Eye (tissue), 1 donor: ENCODE measurements at places on chromosomes 16 and 17.

DNA sequence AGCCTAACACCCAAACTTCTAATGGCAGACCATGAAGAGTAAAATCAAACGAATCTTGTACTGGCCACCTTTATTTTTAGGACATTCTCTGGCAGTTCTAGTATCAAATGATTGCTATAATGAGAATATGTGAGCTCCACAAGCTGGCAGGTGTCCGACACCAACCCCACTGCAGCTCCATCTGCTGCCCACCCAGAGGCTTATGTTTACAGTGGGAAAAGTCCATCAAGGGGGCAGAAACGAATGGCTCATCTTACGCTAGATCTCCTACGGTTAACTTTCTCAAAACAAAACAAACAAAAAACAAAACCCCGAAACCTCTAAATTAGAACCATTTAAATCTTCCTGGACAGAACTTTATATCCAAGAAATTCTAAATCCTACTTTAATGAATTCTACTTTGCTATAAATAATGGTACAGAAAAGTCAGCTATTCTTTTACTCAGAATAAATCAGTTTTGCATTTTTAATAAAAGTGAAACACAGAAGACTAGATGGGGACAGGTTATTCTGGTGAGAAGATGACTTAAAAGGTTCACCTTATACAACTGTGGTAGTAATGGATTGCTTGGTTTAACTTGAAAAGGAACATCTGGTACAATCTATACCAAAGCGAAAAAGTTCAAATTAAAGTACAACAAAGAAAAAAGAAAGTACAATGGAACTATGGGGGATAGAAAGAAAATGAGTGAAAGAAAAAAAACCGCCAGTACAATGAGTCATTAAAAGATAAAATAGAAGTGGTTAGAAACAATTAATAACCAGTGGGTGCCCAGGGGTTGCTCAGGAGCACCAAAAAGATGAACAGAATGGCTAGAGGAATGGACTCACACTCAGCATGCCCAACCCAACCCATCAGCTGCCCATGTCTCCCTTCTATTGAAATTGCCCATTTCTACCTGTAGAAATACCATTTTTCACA is 40.2 kb downstream of the GRB2 start:
- peak; percentile 45 for DNase-seq

DNA sequence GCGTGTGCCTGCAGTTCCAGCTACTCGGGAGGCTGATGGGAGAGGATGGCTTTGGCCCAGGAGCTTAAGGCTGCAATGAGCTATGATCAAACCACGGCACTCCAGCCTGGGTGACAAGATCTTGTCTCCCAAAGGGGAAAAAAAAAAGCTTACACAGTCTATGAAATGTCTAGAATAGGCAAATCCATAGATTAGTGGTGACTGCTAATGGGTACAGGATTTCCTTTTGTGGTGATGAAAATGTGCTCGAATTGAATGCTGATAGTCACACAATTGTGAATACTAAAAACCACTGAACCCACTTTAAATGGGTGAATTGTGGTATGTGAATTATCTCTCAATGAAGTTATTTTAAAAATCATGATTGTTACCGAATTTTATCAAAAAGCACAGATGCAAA is 14.9 kb downstream of the USP7 start:
- DNase-seq = no peak

DNA sequence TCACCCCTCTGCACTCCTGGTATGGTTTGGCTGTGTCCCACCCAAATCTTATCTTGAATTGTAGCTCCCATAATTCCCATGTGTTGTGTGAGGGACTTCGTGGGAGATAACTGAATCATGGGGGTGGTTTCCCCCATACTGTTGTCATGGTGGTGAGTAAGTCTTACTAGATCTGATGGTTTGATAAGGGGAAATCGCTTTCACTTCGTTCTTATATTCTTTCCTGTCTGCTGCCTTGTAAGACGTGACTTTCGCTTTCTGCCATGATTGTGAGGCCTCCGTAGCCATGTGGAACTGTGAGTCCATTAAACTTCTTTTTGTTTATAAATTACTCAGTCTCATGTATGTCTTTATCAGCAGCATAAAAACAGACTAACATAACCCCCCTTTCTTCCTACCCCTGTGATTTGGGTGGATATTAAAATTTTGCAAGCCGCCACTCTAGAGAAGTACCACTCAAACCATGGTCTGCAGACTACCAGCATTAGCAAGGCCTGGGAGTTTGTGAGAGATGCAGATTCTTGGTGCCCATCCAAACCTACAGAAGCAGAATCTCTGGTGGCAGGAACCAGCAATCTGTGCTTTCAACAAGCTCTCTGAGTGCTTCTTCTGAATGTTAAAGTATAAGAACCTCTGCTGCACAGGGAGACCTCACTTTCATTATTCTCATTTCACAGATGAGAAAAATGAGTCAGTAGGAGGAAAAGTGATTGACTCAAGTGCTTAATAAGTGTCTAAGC is 999.5 kb upstream of the EEF2KMT start:
- DNase-seq = no peak

DNA sequence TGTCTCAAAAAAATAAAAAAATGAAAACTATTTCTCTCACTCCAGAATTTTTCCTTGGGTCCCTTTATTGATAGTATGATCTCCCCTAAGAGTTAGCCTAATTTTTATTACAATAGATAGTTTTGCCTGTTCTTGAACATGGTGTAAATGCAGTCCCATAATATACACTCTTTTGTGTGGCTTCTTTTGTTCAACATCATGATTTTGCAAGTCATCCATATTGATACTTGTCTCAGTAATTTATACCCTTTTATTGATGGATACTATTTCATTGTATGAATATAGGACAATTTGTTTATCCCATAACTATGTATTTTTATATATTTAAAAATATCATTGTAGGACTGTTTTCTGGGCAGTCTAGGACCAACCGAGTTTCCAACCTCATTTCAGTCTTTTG is 207.0 kb downstream of the UTP18 start:
- no peak for DNase-seq

DNA sequence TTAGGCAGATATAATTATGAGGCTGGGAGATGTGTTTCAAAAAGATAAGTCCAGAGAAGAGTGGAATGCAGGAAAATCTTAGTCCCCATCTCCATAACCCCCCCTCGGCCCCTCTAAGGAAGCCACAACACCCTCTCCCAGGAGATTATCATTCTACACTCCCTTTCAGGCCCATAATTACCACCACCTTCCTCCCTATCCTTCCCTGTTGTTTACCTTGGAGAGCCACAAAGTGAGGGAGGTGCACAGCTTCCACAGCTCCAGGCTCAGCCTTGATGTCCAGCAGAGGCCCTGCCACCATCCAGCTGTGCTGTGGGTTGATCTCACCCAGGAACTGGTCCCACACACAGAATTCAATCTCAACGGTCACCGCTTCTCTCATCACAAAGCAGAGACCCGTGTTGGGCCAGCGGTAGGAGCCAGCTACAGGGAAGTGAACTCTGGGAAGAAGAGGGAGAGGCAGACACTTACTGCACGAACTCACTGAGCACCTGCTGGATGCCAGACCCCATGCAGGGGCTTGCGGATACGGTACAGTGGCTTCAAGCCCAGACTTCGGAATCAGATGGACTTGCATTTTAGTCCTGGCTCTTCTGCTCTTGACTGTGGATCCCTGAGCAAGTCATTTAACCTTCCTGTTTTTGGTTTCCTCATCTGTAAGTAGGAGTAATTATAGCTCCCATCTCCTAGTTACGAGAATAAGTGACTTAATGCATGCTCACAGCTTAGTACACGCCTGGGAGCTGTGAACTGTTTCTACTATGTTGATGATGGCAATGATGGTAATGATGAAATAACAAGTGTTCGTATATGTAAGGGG is 44.1 kb downstream of the MIS12 start:
- no peak for DNase-seq

DNA sequence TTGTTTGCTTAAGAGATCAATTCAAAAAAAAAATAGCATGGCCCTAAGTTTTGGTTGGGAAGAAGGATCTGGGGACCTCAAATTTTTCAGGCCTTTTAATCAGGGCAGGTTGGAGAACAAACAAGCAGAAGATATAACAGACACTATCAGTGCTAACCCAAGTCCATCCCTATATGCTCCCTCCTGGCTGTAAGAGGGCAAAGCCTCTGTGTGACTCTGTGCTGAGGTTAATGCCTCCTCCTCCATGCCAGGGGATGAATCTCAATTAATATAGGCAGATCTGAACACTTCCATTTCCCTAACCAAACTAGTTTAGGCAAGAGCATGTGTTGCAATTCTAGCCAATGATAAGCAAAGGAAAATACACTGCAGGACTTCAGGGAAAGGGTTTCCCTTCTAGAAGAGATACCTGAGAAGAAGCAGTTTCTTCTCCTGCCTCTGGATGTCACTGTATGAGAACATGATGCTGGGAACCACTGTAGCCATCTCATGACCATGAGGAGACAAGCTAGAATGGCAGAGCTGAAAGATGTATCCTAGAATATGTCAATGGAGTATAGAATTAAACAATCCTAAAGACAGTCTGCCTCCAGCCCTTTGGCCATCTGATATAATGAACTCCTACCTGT is 76.0 kb downstream of the CHD9NB start:
- no peak for DNase-seq

DNA sequence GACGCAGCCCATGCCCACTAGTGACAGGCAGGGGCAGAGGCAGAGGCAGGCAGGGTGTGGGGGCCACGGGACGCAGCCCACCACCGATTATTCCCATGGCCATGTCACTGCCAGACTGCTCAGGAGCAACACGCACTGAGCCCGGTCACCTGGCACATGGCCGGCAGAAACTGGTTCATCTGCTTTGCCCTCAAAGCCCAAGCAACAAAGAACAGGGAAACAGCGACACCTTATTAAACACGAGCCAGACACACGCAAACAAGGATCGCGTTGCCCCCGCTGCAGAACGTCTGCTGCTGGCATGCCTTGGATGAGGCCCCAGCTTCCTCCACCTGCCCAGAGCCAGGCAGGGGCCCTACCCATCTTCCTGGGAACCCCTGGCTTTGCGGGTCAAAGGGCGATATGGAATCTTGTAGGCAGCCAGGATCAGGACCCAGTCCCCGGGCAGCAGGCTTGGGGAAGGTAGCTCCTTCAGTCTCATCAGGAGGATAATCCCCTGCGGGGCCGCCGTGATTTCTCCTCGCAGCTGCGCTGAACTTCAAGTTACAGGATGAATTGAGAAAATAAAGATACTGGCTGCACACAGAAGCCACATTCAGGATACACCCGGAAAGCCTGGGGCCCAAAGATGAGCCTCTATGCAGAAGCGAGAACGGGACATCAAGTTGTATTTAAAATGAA is 4.8 kb downstream of the TBC1D16 start:
- DNase-seq = peak; percentile 27

- no peak for DNase-seq
These were observed 8.5 kb downstream of the TRPV1 start for GRCh38 chr17:3600529-3601205.

DNA sequence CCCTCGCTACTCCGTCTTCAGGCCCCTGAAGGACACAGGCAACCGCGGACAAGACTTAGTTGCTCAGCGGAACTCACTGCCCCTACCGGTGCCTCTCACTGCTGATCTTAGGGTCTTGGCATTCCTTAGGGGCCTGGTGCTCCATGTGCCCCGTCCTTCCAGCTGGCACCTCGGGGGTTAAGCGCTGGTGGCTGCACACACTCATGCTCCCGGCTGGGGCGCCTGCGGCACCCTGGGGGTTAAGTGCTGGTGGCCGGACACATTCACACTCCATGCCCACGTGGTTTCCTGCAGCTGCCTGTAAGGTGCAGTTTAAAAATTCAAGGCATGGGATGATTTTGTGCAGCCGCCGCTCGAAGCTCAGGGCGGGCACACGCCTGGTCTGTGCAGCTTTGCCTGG is 45.1 kb downstream of the BAIAP2 start:
- DNase-seq = peak; percentile 54

DNA sequence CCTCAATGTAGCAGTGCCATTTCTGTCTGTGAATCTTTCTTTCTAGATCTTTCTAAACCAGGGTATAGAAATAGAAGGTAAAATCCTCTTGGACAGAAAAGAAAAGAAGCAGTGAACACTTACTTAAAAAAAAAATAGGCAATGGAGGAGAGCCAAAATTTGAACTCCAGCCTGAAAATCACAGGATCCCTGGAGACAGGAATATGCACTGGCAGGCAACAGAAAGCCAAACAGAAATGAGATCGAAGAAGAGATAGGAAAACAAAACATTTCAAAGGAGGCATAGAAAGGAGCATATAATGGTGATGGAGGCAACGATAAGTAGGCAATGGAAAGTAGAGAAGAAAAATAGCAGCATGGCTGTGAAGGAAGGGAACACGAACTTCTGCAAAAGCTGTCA is 253.7 kb upstream of the HSBP1 start:
- no peak for DNase-seq

- DNase-seq = peak; percentile 60
These were observed 8.4 kb upstream of the PPP1R1B start for GRCh38 chr17:39618246-39618913.

GRCh38 chr16:11093572-11094074 is 149.3 kb downstream of the CLEC16A start:
- no peak for DNase-seq

DNA sequence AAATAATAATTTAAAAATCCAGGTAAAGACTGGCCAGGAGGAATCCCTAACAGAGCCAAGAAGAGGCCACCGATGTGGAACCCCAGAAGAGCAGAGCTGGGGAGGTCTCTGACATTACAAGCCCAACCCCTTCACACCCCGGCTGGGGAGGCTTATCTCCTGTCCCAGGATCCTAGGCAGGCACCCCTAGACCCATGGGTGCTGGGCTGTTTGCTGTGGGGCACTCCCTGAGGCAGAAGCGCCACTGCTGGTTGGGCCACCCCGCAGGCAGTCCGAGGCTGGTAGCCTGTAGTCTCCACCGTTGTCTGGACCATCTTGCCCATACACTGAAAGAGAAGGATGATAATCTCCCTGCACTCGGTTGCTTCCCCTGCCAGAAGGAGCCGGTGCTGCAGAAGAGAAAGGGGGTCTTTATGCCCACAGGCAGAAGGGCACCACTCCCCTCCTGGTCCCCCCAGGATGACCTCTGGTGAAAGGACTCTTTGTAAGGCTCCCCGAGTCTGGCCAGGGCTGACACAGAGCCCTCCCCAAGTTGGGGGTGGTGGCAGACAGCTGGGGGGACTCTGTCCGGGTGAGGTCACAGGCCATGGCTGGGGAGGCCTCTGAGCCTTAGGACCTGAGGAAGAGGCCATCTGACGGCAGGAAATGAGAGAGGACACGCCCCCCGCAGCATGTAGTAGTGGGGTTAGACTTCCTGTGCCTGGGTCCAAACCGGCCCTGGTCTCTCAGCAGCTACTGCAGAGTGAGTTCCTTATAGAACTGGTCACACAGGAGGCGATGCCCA is 34.2 kb downstream of the CFAP20 start:
- no peak for DNase-seq

GRCh38 chr17:49829026-49829425 is 18.8 kb downstream of the TAC4 start:
- no peak for DNase-seq

DNA sequence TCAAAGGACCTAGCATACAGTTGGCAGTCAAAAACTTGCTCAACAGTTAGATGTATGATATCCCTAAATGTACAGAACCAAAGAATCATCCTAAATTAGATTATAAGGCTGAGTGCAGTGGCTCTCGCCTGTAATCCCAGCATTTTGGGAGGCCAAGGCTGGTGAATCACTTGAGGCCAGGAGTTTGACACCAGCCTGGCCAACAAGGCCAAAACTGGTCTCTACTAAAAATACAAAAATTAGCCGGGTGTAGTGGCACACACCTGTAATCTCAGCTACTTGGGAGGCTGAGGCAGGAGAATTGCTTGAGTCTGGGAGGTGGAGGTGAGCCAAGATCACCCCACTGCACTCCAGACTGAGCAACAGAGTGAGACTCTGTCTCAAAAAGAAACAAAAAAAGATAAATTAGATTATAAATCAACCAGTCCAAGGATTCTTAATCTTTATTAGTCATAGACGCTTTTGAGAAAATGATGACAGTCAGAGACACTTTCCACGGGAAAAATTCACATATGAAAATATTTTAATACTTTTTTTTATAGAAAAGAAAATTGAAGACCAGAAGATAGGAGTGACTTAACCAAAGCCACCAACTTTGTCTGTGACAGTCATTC is 77.6 kb downstream of the MMD start:
- no peak for DNase-seq
